ENCODE measurements at places on chromosomes 6 and 20. TPM values are rescaled to one million over a fixed set of nuclear protein-coding genes. Genes with fewer than 3 reads are reported as not detected.

Gene CAGE1
- 0.37 TPM for total RNA-seq

Gene CCN6
- total RNA-seq = 0.14 TPM

Gene ISM1
- total RNA-seq = 0.28 TPM

Gene CEP85L
- 3.5 TPM for total RNA-seq

Gene PNPLA1
- 0.23 TPM for total RNA-seq

Gene BMP5
- not detected for total RNA-seq

Gene POPDC3
- total RNA-seq = 3.3 TPM

Gene C6orf163
- 1.1 TPM for total RNA-seq

Gene DEFB124
- not detected for total RNA-seq

Gene BEND6
- 0.28 TPM for total RNA-seq

Gene ZBTB46
- total RNA-seq = 0.93 TPM

Gene CFAP206
- 0.14 TPM for total RNA-seq

Gene KCNK5
- total RNA-seq = 0.07 TPM

Gene COL12A1
- total RNA-seq = 29.8 TPM

Gene OR2B6
- total RNA-seq = not detected

Gene DEFB112
- not detected for total RNA-seq

Gene PPP1R10
- 16.3 TPM for total RNA-seq

Gene THBD
- 44.2 TPM for total RNA-seq

Gene DDX43
- total RNA-seq = 0.07 TPM

Gene ENPP1
- 0.42 TPM for total RNA-seq

Gene GPX5
- total RNA-seq = not detected
